Testis (tissue), 5 donors: ENCODE measurements at places on chromosomes 16 and 17.

DNA sequence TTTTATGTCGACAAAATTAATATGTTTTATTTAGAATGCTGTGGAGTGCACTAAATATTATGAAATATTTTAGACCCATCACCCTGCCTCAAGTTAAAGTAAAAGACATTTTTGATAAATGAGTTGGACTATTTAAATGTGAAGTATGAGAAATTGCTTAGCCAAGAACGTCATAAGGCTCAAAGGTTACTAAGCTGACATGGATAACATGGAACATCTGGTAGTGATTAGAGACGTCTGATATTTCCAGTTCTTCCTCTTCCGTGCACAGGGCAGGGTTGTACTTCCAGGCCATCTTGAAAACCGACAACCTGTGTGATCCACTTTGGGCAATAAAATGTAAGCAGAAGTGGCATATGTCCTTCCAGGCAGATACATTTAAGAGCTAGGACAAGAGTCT is 7.2 kb upstream of the CCL8 start:
- no peaks in the 10 kb centered on the region for H3K36me3 ChIP-seq
- H3K27ac ChIP-seq, result no peak overlapping the region
- H3K27me3 ChIP-seq, result no peaks in the 10 kb centered on the region

- peaks cover 33% of the 10 kb centered on the region for H3K4me1 ChIP-seq
- peak; percentile 85 for DNase-seq
- no peaks in the 10 kb centered on the region for H3K36me3 ChIP-seq
- no peaks in the 10 kb centered on the region for H3K27me3 ChIP-seq
- peak overlapping the region; percentile 89 for H3K27ac ChIP-seq
Observed at GRCh38 chr17:82297714-82298537, 19.5 kb downstream of the CD7 start.

DNA sequence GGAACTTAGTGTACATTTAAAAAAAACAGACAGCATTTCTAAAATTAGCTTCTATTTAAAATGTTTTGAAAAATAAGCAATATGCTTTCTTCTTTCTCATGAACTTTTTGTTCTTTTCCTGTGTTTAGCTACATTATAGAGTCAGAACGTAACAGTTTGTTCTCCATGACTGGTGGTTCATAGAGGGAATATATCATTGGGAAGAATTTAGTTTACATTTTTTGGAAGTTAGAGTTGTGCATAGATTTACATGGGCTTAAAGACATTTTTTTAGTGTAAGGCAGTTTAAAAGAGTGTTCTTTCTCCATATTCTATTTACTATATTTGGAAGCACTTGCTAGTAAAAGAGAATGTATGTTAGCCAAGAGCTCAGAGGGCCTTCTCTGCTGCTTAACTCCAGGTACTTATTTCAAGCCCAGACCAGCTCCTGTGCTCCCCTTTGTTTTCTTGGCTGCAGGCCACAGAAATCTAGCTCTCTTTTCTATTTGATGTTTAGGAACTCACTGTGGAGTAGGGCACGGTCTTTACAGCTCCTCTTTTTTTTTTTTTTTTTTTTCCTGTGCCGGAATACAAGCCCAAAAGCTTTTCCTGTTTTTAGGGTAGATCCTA is 20.2 kb downstream of the AP2B1 start:
- H3K4me3 ChIP-seq, result no peak overlapping the region
- H3K36me3 ChIP-seq, result no peaks in the 10 kb centered on the region
- no peak for DNase-seq

DNA sequence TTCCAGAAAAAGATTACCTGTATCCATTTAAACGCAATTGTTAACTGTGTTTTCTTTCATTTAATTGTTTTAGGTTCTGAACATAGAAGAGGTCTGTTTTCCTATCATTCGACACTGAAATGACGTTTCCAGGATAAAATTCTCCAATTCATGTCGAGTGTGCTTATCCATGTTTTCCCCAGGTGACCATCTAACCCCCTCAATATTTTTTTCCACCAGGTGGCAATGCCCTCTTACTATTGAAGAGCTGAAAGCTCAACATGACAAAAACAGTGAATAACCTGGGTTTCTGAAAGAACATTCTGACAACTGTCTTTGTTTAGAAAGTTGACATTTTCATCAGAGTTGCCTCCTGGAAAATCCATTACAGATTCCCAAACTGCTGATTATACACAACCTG is 948.7 kb downstream of the KCNJ2 start:
- no peaks in the 10 kb centered on the region for H3K4me1 ChIP-seq
- no peak for DNase-seq
- H3K4me3 ChIP-seq, result no peak overlapping the region
- no peaks in the 10 kb centered on the region for H3K27me3 ChIP-seq
- no peaks in the 10 kb centered on the region for H3K36me3 ChIP-seq

DNA sequence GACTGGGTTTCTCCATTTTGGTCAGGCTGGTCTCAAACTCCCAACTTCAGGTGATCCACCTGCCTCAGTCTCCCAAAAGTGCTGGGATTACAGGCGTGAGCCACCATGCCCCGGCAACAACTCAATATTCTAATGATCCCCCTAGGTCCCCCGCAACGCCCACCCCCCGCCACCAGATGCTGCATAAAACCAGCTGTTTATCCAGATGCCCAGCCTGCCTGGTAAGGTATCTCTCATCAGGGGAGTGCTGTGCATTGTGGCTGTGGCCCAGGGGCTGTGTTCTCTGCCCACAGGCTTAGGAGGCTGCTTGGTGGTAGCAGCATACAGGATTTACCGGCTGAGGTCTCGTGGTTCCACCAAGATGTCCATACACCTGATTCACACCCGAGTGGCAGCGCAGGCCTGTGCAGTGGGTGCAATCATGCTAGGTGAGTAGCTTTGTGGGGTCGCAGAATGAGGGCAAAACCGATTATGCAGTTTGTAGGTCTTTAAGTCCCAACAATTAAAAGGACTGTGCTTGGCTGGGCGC is 1.3 kb downstream of the HIGD1B start:
- H3K36me3 ChIP-seq, result no peaks in the 10 kb centered on the region
- no peak overlapping the region for H3K4me3 ChIP-seq
- no peaks in the 10 kb centered on the region for H3K4me1 ChIP-seq
- H3K27me3 ChIP-seq, result no peaks in the 10 kb centered on the region
- no peak for DNase-seq

- H3K4me1 ChIP-seq, result no peaks in the 10 kb centered on the region
- no peak overlapping the region for H3K27ac ChIP-seq
- H3K36me3 ChIP-seq, result no peaks in the 10 kb centered on the region
Observed at GRCh38 chr17:10328206-10328605, 44.6 kb downstream of the MYH13 start.

DNA sequence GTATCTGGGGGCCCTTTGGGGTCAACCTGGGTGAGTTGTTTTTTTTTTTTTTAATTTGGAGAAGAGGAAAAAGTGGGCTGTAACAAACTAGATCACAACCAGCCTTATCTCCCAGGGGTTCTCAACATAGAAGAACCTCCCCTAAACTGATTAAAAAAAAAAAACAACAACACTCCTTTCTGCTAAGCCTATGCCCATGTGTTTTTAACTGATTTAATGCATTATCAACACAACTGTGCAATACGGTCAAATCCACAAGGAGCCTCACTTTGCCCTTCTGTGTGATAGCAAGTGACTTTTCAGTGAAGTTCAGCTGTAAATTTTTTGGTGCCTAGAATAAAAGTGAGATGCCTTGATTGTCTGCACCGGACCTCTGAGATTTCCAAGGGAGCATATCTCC is 646 bp downstream of the MYH11 start:
- no peaks in the 10 kb centered on the region for H3K36me3 ChIP-seq
- peak overlapping the region; percentile 59 for H3K4me3 ChIP-seq
- no peaks in the 10 kb centered on the region for H3K27me3 ChIP-seq

- no peaks in the 10 kb centered on the region for H3K36me3 ChIP-seq
- no peak overlapping the region for H3K27ac ChIP-seq
- no peaks in the 10 kb centered on the region for H3K27me3 ChIP-seq
- H3K4me3 ChIP-seq, result peak overlapping the region; percentile 12
- no peaks in the 10 kb centered on the region for H3K4me1 ChIP-seq
Observed at GRCh38 chr17:7740481-7741001, 23.0 kb downstream of the DNAH2 start.

- DNase-seq, result no peak
- H3K36me3 ChIP-seq, result no peaks in the 10 kb centered on the region
- H3K27ac ChIP-seq, result no peak overlapping the region
- no peak overlapping the region for H3K4me3 ChIP-seq
- H3K27me3 ChIP-seq, result no peaks in the 10 kb centered on the region
Observed at GRCh38 chr16:75272097-75272551, 20.7 kb upstream of the BCAR1 start.
